AG09309 (cell line): ENCODE measurements at places on chromosomes 1 and 21.

DNA sequence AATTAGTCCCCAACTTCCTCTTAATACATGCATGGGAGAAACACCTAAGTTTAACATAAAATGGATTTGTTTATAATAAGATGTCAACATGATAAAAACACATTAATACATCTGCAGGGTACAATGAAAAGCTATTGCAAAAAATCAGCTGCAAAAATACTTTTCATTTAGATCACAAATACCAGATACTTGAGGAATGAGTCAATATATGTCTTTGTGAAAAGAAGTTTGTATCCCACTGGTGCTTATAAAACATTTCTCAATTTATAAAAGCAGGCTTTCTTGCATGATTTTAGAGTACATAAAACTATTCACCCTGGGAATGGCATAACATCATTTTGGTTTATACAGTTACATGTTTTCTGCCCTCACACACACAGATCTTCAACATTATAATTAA, 18.6 kb upstream of the PRKAA2 start:
- DNase-seq = peak; percentile 35

GRCh38 chr1:1099506-1100183, 16.2 kb downstream of the C1orf159 start:
- no peak for DNase-seq

DNA sequence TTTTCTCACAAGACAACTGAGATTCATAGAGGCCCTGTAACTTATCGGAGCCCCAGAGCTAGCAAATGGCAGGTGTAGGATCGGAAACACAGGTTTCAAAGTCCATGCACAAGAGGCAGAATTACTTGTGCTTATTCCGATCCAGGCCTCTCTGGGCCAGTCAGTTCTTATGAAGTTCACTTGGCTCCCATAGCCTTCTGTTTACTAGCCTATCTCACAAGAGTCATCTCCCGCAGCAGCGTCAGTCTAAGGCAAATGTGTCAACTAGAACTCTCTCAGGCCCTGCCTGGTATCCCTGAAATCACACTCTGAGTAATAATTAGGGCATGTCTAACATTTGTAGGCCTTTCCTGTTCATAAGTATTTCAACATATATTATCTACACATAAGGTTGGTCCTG, 43.3 kb downstream of the PHC2 start:
- DNase-seq = no peak

- no peak for DNase-seq
These were observed 23.5 kb downstream of the LRRC8D start for GRCh38 chr1:89844241-89844807.

DNA sequence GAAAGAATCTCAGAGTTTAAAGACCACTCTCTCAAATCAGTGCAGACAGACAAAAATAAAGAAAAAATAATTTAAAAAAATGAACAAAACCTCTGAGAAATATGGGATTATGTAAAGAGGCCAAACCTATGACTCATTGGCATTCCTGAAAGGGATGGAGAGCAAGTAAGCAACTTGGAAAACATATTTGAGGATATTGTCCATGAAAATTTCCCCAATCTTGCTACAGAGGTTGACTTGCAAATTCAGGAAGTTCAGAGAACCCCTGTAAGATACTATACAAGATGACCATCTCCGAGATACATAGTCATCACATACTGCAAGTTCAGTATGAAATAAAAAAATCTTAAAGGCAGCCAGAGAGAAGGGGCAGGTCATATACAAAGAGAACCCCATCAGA, 43.7 kb upstream of the IVNS1ABP start:
- DNase-seq = no peak

DNA sequence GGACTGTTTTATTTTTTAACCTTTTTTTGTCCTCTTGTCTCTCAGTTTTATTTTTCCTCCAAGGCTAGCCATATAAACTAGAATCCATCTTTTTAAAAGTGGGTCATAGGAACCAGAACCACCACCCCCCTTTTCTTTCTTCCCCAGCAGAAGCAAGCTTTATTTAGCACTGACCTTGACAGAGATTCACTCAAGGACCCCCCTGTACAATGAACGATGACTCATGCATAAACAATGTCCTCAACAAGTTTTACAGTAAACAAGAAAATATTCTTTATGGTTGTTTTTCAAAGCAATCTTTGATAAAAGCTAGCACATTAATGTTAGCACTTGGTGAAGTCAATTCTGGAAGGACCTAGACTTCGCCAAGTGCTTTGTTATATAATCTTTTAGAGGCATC, 14.1 kb downstream of the PKN2 start:
- DNase-seq = no peak

DNA sequence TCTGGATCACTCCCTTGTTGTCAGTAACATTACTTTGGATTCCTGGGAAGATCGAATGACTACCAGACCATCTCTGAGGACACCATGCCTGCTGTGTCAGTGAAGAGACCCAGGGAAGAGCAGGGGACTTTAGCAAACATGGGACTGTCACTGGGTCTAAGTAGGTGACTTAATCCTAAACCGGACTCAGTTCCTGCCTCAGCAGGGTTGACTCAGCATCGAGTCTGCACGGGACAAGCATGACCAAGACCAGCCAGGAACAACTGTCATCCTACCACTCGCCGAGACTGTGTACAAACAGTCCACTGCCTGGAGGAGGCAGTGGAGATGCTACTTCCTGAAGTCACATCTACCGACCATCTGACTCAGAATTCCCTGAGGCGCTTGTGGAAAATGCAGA, 53.2 kb upstream of the RAB4A start:
- no peak for DNase-seq

DNA sequence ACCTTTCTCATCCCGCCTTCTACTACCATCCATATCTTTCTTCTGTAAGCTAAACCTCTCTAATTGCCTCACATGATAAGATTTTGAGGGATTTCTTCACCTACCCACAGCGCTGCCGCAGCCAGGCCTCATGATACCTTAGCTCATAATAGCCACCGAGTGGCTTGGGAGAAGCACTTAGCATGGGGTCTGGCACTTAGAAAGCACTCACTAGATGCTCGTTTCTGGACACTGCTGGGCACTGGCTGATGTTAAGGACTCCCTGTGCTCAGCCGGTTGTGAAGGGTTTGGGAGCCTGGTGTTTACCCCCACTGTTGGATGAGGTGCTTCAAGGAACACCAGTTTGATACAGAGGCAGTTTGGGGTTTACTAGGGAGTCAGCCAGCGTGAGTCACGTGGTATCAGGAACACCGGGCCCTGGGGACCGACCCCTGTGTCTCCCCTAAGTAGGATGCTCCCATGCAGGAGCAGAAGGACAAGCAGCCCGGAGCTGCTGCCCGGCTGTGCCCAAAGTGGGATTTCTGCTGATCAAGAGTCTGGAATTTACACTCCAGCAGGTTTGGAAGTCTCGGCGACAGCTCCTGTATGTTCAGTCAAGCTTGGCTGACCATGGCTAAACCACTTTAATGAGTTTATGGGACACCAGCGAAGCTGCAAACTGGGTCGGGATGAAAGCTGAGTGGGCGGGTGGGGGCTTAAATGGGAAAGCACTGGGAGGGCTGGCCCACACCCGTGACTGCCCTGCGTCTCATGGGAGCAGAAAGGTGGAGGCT, 63.3 kb downstream of the GALNT2 start:
- no peak for DNase-seq

DNA sequence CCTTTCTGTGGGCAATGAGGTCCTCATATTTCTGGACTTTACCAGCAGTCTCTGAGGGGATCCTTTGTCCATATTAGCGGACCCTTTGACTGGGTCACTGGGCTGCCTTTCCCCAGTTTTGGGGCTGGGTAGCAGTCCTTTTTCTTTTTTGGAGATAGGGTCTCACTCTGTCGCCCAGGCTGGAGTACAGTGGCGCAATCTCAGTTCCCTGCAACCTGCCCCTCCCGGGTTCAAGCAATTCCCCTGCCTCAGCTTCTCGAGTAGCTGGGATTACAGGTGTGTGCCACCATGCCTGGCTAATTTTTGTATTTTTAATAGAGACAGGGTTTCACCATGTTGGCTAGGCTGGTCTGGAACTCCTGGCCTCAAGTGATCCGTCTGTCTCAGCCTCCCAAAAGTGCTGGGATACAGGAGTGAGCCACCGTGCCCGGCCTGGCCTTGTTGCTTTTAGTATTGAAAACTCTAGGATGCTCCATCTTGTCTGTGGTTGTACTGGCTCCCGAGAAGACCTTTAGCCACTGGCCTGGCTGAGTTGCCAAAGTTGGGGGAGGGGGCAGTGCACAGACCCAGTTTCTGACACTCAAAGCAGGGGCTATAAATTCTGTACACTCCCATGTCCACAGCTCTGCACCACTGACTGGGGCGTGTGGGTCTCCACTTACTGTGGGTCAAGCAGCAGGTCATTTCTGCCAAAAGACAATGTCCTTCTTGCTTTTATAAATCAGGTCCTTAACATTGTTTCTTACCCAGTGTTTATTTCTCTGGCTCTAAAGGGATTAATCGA, 33.1 kb downstream of the MAN1C1 start:
- DNase-seq = no peak

GRCh38 chr1:18336801-18337200, 143.9 kb upstream of the KLHDC7A start:
- DNase-seq = no peak

- DNase-seq = no peak
These were observed 72.9 kb upstream of the SELENON start for GRCh38 chr1:25727088-25727487.

DNA sequence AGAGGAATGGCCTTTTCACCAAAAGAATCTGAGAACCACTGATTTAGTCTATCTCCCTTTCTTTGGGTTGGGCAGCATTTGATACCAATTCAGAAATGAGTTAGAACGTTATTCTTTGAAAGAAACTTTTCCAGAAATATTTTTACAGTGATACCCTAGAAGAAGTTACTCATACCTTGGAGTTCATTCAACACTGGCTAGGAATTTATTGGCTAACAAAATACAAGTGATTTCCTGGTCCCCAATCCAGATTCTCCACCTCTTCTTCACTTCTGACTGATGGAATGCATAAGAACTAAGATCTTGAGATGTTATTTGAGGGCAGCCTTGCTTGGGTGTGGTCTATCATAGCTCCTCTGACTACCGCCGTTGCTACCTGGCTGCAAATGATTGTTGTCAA, 9.4 kb downstream of the C1orf162 start:
- DNase-seq = no peak

- DNase-seq = no peak
These were observed 29.1 kb downstream of the DNAJC11 start for GRCh38 chr1:6672558-6672957.

DNA sequence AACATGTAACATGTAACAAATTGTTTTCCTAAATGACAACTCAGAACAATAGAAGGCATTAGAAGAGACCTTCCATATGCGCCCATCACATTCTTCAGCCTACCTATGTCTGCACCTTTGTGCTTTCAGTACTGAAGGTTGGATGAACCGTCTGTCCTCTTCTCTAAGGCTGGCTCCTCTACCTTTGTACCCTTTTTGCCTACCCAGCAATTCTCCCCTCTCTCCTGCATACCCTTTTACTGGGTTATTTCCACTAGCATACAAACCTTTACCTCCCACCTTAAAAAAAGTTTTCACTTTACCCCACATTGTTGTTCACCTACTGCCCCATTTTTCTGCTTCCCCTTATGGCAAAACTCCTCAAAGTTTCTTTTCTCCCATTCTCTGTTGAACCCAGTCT, 5.2 kb downstream of the PIGV start:
- DNase-seq = no peak

DNA sequence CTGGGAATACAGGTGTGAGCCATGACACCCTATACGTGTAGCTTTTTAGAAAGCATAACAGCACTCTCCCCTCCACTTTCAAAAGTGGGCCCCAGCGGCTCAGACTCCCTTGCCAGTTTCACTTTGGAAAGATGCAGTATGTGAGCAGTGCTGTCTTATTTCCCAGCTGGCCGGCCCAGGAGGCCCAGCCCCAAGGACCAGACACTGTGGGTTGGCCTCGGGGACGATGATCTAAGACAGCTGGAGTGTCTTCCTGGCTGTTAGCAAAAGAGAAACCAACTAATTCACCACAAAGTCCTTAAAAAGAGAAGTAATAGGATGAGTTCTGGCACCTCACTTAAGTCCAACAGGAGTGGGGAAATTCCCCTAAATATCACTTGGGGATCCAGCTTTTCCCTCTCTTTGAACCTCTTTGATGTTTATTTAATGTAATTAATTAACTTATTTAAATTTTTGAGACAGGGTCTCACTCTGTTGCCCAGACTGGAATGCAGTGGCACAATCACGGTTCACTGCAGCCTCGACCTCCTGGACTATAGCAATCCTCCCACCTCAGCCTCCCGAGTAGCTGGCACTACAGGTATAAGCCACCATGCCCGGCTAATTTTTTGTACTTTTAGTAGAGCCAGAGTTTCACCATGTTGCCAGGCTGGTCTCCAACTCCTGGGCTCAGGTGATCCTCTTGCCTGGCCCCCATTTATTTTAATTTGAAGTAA, 17.6 kb upstream of the CLIC4 start:
- peak; percentile 80 for DNase-seq

GRCh38 chr1:226310245-226310540, 1.2 kb upstream of the LIN9 start:
- no peak for DNase-seq

GRCh38 chr1:231232870-231233734, 7.9 kb upstream of the GNPAT start:
- DNase-seq = no peak

DNA sequence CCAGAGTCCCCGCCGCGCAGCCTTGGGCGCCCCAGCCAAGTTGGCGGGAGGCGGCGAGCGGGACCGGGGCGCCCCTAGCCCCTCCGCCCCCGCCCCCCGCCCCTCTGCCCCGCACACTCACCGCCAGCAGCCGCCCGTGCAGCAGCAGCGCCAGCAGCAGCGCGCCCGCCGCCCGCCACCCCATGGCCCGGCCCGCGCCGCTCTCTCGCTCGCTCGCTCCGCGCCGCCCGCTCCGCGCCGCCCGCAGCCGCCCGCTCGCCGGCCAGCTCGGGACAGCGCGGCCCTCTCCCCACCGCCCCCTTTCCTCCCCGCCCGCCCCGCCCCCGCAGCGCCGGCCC, at the start of gene HSPG2:
Gene HSPG2 (minus strand): TSS at position 277 of the 338 bp plus-strand sequence. CDS start 93 bp downstream, at position 184.
- no peak for DNase-seq

DNA sequence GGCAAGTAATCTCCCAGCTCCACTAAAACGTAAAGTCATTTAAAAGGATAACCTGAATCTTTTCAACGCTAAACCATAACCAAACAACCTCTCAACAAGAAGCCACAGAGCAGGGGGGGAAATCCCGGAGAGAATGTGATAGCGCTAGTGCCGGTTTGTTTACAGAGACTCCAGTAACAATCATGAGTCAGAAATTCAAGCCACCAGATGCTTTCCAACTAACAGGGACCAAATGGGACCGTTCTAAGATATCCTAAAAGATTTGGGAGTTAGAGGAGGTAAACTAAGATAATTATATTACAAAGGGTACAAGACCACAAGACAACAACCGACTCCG, 825 bp downstream of the DCAF8 start:
- DNase-seq = no peak

DNA sequence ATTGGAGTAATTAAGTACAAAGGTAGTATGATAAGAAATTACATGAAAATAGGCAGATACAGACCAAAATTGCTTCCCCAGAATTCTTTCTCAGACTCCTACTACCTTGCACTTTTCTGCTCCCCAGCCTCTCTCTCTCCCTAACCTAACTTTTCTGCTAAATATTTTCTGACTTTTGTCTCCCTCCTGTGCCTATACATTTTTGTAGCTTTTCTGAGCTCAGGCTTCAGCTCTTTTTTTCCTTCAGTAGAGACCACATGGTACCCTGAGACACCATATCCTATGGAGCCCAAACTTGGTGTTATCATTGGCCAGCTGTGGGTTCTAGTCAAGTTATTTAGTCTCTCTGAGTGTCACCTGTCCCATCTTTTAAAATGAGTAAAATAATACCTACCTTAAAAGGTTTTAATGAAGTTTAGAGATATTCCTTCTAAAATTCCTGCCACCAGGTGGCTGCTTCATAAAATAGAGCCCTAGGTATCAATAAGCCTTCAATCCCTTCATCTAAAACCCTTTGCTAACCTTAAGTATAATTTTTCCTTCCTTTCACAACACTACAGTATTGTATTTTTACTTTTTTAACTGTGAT, 237.6 kb upstream of the DUSP10 start:
- no peak for DNase-seq
